Activated CD4-positive, alpha-beta T cell treated with anti-CD3 and anti-CD28 coated beads, Interleukin-2, amount 10 ng/mL, durations not matched to agents 7 days and 5 days (primary cell): ENCODE measurements at places on chromosomes 1 and 21.

GRCh38 chr21:41653954-41654491, 112.8 kb downstream of the RIPK4 start:
- no peak for DNase-seq

DNA sequence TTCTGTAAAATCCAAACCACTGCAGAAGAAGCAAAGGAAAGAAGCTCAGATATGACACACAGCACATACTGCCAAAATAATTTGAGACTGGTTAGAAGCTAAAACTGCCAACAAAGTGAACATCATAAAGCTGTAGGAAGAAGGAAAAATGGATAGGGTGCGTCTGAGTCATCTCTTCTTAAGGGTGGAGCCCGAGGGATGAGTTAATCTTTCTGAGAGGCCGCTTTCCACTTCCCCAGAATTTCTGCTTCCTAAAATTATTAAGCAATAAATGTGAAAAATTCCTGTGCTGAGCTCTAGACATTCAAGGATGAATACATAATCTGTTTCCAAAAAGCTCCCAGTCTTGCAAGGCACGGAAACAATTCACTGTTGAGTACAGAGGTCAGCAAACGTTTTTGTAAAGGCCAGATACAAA, 20.1 kb downstream of the PPT1 start:
- DNase-seq: no peak

DNA sequence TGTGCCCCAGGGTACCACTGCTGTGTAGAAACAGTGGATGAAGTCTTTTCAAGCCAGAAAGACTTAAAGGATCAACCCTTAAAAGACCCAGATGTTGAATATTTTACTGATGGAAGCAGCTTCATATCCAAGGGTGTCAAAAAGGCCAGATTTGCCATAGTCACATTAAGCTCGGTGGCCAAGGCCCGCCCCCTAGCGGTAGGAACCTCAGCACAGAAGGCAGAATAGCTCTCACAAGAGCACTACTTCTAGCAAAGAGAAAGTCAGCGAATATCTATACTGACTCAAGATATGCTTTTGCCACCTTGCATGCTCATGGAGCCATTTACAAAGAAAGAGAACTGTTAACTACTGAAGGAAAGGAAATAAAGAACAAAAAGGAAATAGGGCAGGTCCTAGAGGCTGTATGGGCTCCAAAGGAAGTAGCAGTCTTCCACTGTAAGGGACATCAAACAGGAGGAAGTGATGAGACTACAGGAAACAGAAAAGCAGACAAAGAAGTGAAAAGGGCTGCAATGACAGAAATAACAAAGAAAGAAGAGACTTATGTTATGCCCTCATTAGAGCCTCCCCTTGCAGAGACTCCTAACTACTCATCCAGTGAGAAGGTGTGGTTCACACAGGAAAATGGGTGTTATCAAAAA, 90.5 kb downstream of the LIPI start:
- peak; percentile 51 for DNase-seq

- no peak for DNase-seq
Observed at GRCh38 chr1:89863165-89863830, 42.5 kb downstream of the LRRC8D start.

GRCh38 chr1:96533820-96534219, 187.8 kb upstream of the PTBP2 start:
- no peak for DNase-seq

- no peak for DNase-seq
Observed at GRCh38 chr1:169885207-169885606, 8.5 kb downstream of the SCYL3 start.

- DNase-seq: no peak
Observed at GRCh38 chr1:78640462-78640861, 9.2 kb upstream of the IFI44 start.

- no peak for DNase-seq
Observed at GRCh38 chr1:165915480-165915879, 88.1 kb downstream of the UCK2 start.

DNA sequence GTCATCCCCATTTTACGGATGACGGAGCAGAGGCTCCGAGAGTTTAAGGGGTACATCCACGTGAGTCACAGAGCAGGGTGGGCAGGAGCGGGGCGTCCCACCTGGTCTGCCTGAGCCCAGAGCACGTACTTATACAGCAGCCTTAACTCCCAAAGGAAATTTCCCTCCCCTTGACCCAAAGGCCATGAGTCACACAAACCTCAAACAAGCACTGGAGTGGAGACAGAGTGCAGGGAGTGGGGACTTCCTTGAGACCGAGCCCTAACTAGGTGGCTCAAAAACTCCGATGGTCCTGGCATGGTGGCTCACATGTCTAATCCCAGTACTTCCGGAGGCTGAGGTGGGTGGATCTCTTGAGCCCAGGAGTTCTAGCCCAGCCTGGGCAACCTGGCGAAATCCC, 141.6 kb upstream of the KLHDC7A start:
- no peak for DNase-seq

GRCh38 chr1:173869021-173869359, 810 bp downstream of the ZBTB37 start:
- no peak for DNase-seq

DNA sequence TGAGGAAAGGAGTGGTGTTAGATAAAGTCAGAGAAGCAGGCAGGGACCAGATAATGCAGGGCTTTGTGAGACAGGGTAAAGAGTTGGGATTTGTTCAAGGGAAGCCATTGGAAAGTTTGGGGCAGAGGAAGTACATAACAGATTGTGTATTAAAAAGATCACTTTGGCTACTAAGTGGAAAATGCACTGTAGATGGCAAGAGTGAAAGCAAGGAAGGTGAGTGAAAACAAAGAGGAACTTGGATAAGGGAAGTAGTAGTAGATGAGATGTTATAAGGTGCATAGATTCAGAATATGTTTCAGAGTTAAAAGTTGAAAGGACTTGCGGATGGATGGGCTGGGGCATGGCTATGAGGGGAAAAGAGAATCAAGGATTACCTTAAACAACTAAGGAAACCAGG, 17.4 kb downstream of the MRPL39 start:
- no peak for DNase-seq

DNA sequence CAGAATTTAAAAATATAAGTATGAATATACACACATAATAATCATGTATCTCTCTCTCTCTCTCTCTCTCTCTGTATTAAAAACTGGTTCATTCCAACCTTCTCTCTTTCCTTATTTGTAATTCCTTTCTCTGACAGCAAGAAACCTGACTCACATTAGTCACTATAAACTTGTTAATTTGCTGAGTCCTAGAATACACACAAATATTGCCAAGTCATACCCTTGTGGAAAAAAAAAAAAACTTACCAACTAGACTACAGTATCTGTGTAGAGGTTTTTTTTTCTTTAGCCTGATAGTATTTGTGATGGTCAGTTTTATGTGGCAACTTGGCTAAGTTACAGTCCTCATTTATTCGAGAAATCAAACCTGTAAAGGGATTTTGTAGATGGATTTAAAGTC, 26.3 kb upstream of the NHLH2 start:
- no peak for DNase-seq

- peak; percentile 48 for DNase-seq
Observed at GRCh38 chr1:32393832-32394140, 455 bp downstream of the BSDC1 start.

DNA sequence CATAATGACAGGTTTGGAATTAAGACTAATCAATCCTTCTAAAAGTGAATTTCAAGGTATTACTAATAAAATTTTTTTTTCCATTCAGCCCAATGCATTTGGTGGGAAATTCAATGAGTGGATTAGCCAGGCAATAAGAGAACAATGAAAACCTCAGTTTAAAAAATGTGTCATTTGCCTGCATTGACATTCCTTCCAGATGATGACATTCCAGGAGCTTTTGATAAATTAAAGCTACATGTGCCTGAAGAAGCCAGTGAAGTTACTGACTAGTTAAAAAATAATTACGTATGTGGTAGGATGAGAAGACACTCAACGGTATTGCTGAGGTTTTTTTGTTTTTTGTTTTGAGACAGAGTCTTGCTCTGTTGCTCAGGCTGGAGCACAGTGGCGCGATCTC, 37.9 kb upstream of the RC3H1 start:
- no peak for DNase-seq

DNA sequence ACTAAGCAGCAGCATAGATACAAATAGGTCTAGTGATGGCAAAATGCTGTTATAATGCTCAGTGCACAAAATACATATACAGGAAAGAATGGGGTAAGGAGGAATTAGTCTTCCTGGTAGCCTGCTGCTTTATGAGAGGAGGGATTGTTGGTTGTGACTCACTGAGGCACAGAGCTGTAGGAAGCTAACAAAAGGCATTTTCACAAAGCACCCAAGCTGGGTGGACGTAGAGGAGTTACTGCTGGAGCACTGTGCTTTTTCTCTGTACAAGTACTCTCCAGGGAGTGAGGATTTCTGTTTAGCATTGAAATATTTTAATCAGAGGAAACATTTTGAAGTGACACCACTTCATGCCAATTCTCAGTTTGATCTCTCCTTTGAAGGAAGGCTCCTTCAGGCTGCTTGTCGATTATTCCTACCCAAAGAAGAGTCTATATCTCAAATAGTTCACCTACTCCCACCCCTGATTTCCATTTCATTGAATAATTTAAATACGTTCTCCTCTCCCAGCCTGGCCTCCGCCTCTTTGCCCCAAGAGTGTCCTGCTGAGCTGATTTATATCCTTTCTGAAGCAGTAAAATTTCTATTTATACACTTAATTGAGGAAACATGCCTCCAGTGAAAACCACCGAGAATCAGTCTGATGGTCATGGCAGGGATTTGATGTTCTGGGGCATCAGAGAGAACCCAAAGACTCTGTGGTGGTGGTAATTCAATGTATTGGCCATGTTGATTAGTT, 271.9 kb downstream of the HHAT start:
- no peak for DNase-seq

DNA sequence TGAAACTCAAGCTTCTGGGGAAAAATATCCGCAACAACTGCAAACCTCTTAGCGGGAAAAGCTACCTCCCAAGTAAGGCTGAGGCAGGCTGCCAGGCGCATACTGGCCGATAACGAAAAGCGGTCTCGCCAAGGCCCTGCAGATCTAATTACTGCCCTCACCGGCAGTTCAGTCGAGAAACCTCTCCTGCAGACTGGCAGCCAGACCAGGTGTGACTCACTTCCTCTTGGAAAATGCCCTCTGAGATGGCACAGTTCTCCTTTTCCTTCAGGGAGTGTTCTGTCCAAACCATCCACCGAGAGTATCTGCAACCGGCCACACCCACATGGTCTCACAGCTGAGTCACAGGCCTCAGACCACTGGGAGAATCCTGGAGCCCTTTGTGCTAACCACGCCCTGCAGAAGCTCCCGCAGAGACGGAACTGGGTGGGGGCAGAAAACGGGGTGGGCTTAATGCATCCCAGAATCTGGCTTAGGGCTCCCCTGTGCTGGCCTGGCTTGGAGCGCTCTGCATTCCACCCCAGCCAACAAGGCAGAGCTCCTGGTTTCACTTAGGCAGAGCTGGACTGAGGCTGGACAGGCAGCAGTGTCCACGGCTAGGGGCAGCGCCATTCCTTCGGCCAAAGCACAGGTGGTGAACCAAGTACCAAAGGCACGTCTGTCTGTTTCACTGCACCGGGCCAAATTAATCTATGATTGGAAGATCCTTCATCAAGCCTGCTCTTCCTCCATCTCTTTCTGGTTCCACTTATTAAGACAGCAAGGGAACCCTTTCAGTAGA, 1.2 kb downstream of the S100A10 start:
- peak; percentile 27 for DNase-seq

- no peak for DNase-seq
Observed at GRCh38 chr1:244271691-244272308, 179.9 kb downstream of the ADSS2 start.

DNA sequence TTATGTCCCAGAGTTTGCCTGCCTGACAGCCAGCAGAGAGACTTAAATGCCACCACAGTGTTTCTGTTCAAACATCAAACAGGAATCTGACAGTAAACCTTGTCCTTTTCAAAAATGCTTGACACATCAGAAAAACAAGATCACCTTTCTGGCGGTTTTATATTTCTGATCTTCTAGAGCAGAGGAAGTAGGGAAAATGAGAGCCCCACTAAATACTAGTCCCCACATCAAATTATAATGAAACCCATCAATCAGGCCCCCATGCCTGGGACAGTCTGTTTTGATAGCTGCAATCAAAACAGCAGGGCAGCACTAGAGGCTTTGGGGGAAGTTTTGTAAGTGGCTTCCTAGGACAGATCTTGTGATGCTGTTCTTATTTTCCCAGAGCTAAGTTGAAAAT, 129.3 kb downstream of the CNIH3 start:
- DNase-seq: no peak

DNA sequence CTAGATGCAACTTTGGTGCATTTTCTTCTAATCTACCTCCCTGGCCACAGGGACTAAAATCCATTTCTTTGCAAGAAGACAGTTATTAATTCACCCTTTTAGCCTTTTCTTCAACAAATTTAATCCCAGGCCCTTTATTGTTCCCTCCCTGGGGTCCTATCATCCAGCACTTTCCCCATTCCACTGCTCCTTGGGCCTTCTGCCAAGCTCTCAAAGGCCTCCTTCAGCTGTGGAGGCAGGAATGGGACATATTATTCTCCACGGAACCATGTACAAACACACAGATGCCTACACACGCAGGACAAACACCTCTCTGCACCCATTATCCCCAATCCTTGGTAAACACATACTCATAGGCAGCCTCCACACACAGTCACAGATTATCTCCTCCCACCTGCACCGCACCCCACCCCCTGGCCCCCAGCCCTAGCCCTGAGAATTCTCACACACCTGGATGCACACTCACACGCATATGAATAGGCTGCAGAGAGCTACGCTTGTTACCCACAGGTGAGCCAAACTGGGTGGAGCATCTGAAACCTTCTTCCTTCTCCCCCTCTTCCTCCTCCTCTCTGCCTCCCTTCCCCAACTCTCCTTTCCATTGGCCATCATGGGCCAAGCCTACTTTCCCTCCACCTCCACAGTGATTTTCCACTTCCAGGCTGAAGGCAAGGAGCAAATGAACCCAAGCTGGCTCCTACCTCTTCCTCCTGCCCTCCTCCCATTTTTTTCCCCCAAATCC, 11.7 kb downstream of the TAGLN2 start:
- DNase-seq: no peak

GRCh38 chr1:87404296-87404695, 75.6 kb downstream of the LMO4 start:
- peak; percentile 34 for DNase-seq

GRCh38 chr1:97500760-97501159, 420.1 kb downstream of the DPYD start:
- no peak for DNase-seq

DNA sequence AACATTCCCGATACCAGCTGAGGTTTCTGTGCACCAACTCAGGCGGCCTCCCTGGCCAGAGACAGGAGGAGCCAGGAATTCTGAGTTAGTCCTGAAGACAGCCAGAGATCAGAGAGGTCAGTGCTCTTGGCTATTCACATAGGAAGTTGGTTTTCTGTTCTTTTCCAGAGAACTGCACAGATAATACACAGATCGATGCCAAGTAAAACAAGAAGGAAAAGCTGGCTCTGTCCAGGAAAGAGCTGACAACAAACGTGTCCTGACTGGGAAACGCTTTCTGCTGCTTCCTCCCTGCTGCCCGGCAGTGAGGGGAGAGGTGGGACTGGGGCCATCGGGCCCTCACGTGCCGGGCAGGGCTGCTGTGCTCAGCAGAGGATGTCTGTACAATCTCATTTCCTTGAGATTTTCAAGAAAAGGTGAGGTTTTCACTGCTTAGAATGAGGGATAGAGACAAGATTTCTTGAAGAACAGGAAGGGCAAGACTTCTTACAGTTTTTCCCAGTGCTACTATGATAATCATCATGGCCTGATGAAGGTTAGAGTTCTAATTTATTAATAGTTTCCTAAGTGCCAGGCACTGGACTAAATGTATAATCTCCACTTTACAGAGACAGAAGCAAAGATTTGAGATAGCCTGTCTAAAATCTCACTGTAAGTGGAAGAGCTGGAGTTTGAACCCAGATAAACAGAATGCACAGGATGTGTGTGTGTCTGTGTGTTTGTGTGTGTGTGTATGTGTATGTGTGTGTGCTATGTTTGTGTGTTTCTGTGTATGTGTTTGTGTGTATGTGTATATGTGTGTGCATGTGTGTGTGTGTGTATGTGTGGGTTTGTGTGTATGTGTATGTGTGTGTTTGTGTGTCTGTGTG, 211.0 kb upstream of the RAB4A start:
- DNase-seq: no peak
